ENCODE measurements at places on chromosomes 1 and 21.

DNA sequence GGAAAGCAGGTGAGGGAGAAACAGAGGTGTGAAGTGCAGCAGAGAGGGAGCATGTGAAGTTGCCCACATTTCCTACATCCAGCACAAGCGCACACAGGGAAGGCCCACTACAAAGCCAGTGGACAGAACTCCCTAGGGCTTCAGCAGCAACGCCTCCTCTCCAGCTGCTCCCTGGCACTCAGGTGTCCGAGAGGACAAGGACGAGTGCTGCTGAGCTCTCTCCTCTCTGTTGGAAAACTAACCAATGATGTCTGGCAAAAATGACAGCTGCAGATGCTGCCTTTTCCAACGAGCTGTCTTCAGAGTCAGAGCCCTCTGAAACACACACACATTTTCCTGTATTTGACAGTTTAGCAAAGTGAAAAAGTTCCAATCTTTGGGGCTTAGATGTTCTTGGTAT is 86.8 kb downstream of the HSF2BP start:
- DNase-seq: no peak

DNA sequence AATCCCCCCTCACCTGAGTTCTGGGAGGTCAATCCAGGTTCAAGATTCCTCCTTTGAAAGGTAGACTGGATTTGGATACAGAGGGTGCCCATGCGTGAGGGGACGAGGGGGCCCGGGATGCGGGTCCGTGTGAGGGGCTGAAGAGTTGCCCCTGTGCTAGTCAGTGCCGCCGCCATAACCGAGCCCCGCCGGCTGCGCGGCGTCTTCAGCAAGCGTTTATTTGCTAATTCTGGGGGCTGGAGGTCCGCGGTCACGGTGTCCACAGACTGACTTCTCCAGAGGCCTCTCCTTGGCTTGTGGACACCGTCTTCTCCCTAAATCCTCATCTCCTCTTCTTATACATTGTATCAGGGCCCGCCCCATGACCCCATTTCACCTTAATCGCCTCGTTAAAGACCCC is 20.9 kb upstream of the SAMD11 start:
- no peak for DNase-seq

- DNase-seq: no peak
These were observed 27.7 kb upstream of the VN1R5 start for GRCh38 chr1:247228133-247228532.

- DNase-seq: no peak
These were observed 57.7 kb upstream of the F3 start for GRCh38 chr1:94599095-94599813.

- DNase-seq: no peak
These were observed 56.2 kb downstream of the PCP4 start for GRCh38 chr21:39923476-39923875.
